ENCODE measurements at places on chromosomes 4 and X. TPM values are rescaled to one million over a fixed set of nuclear protein-coding genes. Genes with fewer than 3 reads are reported as not detected.

DNA sequence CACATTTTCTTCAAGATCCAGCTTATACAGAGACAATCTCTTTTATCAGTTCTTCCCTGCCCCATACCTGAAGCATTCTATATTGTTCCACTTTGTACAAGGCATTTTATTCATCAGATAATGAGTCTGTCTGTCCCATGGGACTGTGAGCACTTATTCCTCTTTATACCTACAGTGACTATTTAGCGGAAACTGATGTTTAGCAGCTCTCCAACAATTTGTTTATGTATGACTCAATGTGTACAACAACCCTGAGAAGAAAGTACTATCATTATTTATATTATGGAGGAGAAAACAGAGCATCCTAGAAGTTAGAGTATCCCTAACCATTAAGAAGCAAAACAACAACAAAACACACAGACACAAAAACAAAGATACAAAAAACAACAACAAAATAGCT is 306.5 kb downstream of the PRDM5 start:
- H3K4me1 ChIP-seq = no peaks in the 10 kb centered on the region
- peaks cover 10% of the 10 kb centered on the region for H3K27me3 ChIP-seq
- no peaks in the 10 kb centered on the region for H3K36me3 ChIP-seq
- no peak for DNase-seq
- no peak overlapping the region for H3K27ac ChIP-seq

- H3K4me1 ChIP-seq = peaks cover 28% of the 10 kb centered on the region
- peaks cover 3% of the 10 kb centered on the region for H3K36me3 ChIP-seq
These were observed 202.1 kb downstream of the PTTG2 start for GRCh38 chr4:38162240-38162784.

GRCh38 chr4:161252520-161253141 is 911.2 kb downstream of the FSTL5 start:
- no peak for DNase-seq
- H3K27ac ChIP-seq = no peak overlapping the region
- H3K4me1 ChIP-seq = no peaks in the 10 kb centered on the region
- H3K36me3 ChIP-seq = no peaks in the 10 kb centered on the region
- no peak overlapping the region for H3K4me3 ChIP-seq

- H3K36me3 ChIP-seq = no peaks in the 10 kb centered on the region
- no peak overlapping the region for H3K4me3 ChIP-seq
- no peak for DNase-seq
- no peaks in the 10 kb centered on the region for H3K4me1 ChIP-seq
- no peak overlapping the region for H3K27ac ChIP-seq
These were observed 103.9 kb downstream of the GLUD2 start for GRCh38 chrX:121151293-121151692.

- no peak for DNase-seq
- no peak overlapping the region for H3K27ac ChIP-seq
- H3K4me3 ChIP-seq = no peak overlapping the region
- no peaks in the 10 kb centered on the region for H3K27me3 ChIP-seq
- no peaks in the 10 kb centered on the region for H3K36me3 ChIP-seq
These were observed 166.9 kb downstream of the ASMT start for GRCh38 chrX:1781766-1782165.

DNA sequence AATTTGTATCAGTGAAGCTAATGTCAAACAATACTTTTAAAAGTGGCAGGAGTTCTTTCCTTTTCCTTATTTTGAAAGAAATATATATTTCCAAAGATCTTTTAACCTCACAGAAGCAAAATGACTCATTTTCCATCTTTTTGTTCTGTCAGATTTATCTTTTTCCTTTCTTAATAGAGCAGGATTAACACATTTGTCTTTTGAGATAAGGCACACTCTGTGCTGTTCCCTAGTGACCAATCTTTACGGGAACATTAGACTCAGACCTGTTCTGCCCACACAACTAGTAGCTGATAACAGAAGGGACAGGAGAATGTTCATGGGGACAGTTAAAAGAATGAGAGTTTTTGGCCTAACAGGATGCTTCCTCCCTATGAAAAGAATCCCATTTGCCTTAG is 381.2 kb downstream of the STPG2 start:
- DNase-seq = no peak
- no peaks in the 10 kb centered on the region for H3K27me3 ChIP-seq
- H3K4me1 ChIP-seq = no peaks in the 10 kb centered on the region
- H3K4me3 ChIP-seq = no peak overlapping the region
- no peak overlapping the region for H3K27ac ChIP-seq

- no peak overlapping the region for H3K4me3 ChIP-seq
- no peaks in the 10 kb centered on the region for H3K27me3 ChIP-seq
- DNase-seq = no peak
These were observed 1122.9 kb upstream of the PCDH10 start for GRCh38 chr4:132026166-132026565.

MSX1 gene
- total RNA-seq = not detected

VCX2 gene
- not detected for total RNA-seq

PRIMPOL gene
- 9.5 TPM for total RNA-seq

ZNF711 gene
- 0.70 TPM for total RNA-seq

IRS4 gene
- total RNA-seq = not detected
